ENCODE measurements at places on chromosomes 7 and 10.

DNA sequence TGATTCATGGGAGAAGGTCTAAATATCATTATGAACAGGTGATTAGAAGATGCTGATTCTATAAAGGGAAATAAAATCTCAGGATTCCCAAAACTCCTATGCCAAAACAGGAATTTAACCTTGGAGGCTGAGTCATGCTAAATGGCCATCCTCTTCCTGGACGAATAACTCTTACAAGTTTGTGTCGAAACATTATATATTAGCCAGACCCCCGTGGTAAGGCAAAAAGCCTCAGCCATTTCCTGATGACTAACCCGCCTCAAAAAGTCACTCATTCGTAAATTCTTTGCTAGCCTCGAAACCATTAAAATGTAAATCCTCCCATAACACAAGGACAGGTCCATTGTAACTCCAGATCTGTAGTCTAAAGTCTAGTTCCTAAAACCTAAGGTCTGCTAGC, 32.0 kb downstream of the CUL2 start:
- DNase-seq, result peak; percentile 33

DNA sequence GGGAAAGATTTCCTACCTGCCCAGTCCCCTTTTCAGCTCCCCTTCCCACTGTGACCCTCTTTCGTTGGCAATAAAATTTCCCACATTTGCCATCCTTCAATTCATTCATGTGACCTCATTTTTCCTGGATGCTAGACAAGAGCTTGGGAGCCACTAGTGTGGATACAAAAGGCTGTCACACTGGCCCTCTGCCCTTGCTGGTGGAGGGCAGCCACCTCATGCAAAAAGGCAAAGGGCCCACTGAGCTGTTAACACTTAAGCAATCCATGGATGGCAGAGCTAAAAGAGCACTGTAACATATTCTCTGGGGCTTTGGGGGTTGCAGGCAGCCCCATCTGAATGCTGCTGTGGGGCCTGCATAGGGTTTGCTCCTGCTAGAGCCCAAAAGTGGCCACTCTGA, 315.1 kb downstream of the NEBL start:
- DNase-seq, result no peak

DNA sequence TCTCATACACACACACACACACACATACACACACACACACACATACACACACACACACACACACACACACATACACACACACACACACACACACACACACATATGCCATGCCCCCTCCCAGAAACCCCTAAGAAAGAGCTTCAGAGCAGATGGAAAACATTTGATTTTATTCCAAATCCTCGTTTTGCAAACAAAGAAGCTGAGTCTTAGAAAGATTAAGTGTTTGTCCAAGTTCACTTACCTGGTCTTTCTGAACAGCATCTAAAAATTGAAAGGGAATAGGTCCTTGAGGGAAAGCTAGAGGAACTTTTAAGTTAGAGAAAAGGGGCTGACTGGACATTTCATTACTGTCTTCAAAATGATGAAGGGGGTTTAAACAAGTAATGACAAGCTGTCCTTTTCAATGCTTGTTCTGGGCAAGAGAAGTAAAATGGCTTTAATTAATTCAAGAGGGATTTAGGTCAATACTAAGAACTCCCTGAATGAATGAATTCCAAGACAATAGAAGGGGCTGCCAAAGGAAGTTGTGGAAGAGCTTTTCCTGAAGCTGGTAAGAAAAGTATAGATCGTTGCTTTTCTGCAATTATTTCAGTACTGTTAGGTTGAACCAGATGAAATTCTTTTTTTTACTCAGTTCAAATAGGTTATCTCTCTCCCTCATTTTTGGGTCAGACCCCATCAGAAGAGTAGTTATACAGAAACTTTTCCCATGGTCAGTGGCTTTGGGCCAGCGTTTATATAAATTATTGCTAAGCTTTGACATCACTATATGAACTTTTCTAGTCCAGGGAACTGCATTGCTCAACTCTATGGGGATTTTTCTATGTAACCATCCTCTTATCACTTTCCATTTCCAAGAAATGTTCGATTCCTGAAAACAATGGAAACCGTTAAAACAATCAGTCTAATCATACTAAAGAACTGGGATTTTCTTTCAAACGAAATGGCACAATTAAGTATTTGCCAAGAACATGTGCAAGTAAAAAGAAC, 261.4 kb downstream of the MTERF1 start:
- no peak for DNase-seq

GRCh38 chr7:6284055-6284400, 11.6 kb upstream of the CYTH3 start:
- no peak for DNase-seq

DNA sequence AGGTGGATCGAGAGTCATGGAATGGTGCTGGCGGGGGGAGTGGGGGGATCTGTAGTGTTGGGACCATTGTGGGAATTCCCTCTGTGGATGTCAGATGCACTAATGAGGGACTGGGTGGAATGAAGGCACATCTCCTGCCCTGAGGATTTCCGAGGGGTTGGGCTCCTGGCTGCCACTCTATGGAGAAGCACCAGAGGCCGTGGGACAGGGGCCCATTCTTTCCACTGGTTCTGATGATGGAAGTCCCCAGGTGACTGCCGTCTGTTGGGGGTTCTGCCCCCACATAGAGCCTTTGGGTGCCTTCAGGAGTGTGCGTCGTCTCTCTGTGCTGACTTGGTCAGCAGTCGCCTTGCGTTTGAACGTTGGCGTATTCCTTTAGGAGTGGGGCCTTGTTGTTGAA, 202.9 kb downstream of the GLRX3 start:
- DNase-seq, result no peak

DNA sequence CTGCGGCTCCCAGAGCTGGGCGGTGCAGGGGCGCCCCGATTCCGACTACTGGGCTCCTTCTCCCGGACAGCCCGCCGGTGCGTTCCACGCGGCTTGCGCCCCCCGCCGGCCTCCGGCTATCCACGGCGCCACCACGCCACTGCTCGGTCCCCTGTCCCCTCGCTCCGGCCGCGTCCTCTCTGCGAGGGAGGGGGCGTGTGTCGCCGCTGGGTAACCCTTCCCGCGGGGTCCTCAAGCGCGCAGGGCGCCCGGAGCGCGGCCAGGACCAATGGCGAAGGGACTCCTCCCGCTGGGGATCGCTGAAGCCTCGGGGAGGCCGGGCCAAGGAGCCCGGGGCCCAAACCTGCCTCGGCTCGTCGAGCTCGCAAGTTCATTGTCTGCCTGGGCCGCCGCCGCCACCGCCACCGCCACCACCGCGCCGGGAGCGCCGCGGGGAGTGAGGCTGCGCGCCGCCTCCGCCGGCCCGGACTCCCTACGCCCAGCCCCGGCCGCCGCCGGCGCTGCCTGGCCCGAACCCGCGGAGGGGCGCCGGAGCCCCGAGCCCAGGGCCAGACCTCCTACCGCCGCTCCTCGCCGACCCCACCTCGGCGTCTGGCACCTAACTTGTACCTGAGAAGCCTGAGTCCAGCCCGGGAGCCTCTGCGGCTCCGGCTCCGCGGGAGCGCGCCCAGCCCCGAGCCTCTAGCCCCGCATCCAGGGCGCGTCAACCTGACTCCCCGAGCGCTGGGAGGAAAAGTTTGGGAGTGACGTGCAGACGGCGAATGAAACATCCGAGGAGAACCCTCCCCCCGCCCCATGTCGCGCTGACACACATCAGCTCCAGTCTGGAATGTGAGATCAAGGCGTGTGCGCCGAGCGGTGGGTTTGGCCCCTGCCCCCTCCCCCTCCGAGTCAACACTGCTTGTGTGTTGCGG, at the start of gene CHST15:
Gene CHST15, minus strand, starts transcription at position 739 of the 914 bp plus-strand sequence. CDS start 47,386 bp downstream, outside the sequence.
- DNase-seq, result peak; percentile 79

DNA sequence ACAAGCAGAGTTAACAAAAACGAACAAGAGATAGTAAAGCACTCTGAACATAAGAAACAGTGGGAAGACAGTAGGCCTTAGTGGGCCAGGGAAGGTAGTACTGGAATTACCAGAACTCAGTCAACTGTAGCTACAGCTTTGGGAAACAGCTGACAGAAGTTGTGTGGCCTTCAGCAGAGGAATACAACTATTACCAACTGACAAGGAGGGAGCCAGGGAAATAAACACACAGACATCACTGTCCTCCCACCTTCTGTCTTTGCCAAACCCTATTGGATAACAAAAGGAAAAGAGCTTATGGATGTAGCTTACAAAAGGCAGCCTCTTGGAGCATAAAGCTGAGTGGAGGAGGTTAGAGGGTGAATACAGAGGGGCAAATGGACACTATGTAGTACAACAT, 15.4 kb downstream of the MICU1 start:
- DNase-seq, result no peak

DNA sequence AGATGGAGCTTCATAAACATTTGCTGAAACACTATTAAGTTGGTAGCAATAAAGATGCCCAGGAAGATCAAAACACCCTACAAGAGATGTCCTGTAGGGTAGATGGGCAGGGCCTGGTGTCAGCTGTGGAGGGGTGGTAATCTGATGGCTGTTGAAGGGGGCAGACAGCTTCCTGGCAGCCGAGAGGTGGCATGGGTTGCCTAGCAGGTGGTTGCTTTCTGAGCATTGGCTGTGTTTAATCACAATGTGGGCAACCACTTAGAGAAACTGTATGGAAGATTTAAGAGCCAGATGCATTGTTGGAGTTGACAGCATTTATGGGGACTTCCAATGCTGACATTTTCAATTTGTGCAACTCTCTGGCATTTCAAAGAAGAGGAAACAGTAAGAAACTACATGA, 79.9 kb upstream of the SLC26A5 start:
- DNase-seq, result no peak

DNA sequence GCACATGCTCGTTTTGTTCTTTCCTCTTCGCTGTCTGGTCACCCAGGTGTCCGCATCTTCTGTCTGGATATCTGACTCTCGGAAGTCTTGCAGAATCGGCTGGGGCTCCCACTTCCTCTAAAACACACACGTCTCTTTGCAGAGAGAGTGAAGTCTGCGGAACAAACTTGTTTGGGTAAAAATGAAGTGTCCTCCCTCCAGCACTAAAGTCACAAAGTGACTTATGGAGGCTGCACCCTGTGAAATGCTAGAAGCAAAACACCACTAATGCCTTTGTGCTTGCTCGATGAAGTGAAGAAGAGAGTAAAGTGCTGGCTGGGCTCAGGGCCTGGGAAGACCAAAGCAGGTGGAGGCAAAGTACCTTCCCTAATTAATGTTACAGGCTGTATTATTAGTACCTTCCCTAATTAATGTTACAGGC, 71.4 kb downstream of the FGFR2 start:
- DNase-seq, result no peak

- no peak for DNase-seq
Measured at GRCh38 chr10:114525368-114525949, 121.2 kb upstream of the AFAP1L2 start.

DNA sequence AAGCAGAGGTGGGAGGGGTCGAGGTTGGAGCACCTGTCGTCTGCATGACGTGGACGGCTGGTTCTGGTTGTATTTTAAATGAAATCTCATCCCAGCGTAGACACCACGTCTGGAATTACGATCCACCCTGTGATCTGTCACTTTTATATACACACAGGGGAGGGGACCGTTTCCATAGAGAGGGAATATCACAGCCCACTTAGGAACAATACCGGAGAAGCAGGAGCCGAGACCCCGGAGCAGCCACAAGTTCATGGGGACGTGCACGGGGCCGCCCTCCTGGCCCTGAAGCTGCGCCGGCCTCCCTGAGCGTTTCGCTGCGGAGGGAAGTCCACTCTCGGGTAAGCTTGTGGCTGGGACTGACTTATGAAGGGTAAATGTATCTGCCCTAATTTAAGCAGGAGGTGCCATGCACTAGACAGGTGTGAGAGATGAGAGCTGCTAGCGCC, at the start of gene UCN3:
Gene UCN3, plus strand, starts transcription at position 77 of the 449 bp plus-strand sequence. CDS start 8,755 bp downstream, outside the sequence.
- DNase-seq, result no peak

- no peak for DNase-seq
Measured at GRCh38 chr10:71073451-71074175, 138.8 kb upstream of the UNC5B start.

- DNase-seq, result peak; percentile 82
Measured at GRCh38 chr10:73529089-73529832, 33.4 kb upstream of the PPP3CB start.

- no peak for DNase-seq
Measured at GRCh38 chr7:20021066-20021465, 196.1 kb downstream of the MACC1 start.
